ENCODE measurements at places on chromosomes 2 and 18.

GRCh38 chr2:204678031-204678430 lies 132.8 kb downstream of the PARD3B start:
- no peak for DNase-seq

DNA sequence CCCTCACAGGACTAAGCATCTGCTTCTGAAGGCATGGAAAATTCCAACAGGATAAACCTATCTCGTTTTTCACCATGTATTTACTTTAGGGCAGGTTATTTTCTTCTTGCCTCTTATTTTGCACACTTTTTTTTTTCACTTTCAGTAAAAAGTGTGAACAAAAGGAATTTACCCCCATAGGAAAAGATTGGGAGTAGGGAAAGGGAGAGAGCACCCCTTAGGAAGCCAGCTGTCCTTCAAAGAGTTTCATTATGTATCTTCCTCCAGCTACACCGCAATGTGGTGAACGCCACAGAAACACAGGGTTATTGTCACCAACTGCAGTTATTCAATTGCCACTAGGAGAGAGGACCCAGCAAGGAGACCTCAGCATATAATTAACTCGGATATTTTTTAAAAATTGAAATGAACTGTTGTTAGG lies 286.2 kb upstream of the VRK2 start:
- no peak for DNase-seq

GRCh38 chr2:133484106-133484505 lies 84.2 kb downstream of the NCKAP5 start:
- DNase-seq, result no peak

DNA sequence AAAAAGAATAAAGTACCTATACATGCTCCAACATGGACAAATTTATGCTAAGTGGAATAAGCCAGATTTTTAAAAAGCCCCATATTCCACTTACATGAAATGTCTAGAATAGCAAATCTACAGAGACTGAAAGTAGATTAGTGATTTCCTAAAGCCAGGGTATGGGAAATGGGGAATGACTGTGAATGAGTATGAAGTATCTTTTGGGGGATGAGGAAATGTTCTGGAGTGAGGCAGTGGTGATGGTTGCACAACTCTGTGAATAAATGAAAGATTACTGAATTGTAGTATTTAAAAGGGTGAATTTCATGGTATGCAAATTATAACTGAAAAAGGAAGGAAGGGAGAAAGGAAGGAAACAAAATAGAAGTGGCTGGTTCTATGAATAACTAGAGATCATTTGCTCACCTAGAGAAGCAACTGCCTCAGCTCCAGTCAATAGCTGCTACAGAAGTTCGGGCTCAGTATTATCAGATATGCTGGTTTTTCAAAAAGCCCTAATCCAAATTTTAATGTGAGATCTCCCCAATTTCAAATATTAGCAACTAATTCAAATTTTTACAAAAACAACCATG lies 39.3 kb downstream of the MAP3K2 start:
- DNase-seq, result no peak

DNA sequence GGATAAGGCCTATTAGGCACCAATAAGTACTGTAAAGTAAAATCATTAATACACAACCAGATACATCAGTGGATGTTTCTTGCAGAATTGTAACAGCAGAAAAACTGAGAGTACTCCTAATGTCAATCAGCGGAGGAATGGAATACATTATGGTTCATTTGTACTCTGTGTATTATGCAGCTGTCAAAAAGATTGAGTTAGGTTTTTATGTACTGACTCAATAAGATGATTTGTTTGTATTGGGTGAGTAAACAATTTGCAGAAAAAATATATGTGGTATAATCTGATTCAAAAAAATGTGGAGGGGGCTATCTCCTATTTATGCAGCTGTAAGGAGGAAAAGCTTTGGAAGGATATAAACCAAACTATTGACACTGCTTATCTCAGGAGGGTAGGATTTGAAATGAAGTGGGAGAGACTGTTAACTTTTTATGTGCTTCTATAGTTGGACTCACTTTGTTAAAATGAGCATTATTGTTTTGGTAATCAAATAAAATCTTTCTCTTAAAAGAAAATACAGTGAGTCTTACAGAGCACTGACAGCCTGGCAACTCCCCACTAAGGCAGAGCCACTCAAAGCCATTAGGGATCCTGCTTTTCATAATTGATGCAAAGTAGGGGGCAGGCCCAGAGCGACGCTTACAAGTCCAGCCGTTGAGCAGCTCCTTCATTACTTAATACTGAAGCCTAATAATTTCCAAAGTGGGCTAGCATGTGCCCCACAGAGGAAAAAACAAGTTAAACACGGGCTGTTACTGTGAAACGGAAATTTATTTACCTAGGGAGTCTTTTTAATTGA lies 168.8 kb downstream of the PHLPP1 start:
- DNase-seq, result no peak

DNA sequence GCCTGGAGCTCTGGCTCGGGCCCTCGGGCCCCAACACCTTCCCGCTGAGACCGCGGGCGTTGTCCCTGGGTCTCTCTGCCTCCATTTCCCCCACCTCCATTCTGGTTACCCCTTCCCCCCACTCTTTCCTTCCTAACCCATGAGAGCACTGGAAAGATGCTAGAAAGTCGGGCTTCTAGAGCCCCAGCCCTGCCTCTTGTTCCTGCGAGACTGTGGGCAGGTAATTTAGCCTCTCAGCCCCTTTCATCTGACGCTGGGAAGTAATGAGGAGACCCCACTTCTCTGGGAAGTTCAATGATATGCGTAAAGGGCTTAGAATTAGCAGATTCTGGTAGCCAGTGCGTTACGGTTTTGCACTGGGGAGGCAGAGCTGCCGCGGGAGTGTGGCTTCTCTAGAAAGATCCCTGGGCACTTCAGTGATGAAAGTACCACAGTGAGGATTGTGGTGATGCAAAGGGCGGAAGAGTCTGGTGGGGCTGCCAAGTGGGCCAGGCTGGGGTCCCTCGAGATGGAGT lies 16.2 kb upstream of the ECEL1 start:
- no peak for DNase-seq
